ENCODE measurements at places on chromosomes 2 and 18.

DNA sequence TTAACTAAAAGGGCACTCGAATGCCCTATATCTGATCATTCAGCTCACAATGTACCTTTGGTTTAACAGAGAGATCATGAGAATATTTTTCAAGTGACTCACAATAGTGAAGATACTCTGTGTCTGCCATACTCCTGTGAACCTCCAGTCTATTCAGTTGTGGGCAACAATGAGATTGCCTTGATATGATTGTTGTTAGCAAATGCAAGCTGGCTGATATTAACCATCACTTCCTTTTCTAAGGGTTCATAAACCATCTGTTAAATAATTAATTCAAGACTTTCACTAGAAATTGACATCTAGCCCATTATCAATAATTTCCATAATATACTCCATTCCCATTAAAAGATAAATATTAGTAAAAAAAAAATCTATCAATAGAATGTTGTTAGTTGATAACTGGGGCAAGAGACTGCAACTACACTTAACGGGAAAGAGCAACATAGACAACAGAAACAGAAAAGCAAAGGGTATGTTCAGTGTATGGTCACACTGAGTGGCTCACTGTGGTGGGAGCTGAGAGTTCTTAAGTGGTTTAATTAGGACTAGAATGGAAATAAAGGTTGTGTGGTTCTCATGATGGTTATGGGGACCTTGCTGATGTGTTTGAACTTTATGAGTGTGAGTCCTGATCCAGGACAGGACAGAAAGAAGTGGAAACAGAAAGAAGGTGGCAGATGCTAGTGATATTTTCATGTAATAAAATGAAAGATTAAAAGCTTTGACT is 11.9 kb downstream of the IL18RAP start:
- no peak for DNase-seq

DNA sequence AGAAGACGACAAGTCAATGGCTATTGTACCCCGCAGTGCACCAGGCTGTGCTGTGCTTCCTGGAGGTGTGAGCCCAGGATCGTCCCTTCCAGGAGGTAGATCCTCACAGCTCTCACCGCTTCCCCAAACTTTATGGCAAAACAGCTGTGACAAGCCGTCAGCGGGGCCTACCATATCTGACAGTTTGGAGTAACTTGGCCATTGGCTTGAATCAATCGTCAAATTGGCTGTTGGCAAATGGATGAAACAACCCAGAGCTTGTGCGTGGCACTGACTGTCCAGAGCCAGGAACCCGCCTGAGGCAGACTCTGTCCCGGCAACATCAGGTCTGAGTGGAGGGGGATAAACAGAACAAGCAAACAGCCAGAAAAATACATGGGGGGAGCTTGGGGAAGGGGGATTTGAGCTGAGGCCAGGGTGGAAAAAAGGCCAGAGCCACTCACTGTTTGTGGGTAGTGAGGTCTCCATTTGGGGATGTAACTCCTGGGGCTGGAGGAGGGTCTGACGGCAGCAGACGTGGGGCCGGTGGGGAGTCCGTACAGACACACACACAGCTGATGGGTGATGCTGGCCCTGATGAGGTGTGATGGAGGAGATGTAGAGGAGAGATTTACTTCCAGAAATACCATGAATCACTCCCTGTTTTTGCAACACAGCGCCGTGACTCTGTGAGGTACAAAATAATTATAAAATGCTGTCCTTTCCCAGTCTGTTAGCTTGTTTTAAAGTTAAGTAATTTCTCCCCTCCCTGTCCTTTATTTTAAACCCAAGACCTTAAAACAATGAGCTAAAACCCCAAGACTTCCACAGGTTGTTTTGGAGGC is 174.8 kb downstream of the TWIST2 start:
- no peak for DNase-seq

DNA sequence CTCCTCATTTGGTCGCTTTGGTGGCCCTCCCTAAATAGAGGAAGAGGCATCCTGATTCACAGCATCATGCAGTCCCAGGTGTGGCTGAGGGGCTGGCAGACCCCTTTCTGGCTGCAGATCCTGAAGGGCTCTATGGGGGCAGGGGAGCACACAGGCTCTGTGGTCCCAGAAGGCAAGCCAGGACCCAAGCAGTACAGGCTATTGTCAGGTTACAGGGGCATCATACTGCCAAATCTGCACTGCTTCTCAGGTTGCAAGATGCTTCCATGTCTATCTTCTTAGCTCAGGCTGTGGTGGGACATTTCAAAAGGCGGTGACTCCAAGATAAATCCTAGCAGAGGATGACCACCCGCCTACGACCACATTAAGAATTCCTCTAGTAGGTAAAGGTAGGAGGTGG is 54.3 kb downstream of the TTC32 start:
- no peak for DNase-seq

DNA sequence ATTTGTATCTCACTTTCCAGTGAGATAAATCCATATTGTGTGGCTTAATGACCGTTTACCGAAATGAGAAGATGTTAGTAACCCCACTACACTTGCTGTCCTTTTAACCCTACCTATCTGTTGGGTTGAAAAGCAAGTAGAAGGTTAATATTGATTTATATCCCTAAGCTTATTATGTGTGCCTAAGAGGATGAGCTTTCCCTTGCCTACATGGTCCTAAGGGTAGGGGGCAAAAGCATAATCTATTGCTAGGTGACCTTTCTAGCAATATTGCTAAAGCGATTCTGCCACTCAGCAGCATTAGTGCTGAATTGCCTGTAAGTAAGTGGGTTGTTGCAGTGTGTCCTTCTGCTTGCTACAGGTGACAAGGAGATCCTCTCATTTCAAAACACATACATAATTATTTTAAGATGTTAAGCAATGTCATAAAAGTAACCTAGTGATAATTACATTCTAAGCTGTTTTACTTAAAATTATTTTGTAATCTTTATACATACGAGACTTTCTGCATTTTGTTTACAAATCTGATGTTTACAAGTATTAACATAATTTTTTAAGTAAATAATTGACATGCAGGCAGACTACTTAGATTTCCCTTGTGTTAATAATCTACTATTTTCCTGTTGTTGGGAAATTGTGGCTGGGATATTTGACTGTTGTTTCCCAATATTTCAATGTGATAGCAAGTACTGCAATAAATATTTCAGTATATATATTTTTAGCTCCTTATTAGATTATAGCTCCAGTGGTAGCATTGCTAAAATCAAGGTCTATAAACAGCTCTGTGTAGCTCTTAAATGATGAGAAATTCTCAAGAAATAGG is 49.1 kb upstream of the CABYR start:
- DNase-seq, result no peak

DNA sequence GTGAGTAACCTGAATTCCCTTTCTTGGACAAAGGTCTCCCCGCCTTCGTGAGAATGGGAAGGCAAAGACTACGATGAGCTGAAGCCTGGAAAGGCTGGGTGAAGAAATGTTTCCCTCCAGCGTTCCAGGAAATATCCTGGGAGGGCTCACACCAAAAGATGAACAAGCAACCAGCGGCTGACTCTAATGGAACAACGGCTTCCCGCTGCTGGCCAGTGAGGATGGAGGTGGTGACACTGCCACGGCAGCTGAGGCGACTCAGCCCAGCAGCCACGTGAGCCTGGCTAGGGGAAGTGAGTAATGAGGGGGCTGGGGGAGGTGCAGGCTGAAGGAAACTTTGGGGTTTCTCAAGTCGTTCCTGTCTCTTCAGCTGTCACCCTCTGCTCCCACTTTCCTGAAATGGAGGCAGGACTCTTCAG is 105.0 kb upstream of the SMAD7 start:
- DNase-seq, result no peak

- no peak for DNase-seq
Measured at GRCh38 chr2:38876407-38876806, 631 bp downstream of the MORN2 start.

DNA sequence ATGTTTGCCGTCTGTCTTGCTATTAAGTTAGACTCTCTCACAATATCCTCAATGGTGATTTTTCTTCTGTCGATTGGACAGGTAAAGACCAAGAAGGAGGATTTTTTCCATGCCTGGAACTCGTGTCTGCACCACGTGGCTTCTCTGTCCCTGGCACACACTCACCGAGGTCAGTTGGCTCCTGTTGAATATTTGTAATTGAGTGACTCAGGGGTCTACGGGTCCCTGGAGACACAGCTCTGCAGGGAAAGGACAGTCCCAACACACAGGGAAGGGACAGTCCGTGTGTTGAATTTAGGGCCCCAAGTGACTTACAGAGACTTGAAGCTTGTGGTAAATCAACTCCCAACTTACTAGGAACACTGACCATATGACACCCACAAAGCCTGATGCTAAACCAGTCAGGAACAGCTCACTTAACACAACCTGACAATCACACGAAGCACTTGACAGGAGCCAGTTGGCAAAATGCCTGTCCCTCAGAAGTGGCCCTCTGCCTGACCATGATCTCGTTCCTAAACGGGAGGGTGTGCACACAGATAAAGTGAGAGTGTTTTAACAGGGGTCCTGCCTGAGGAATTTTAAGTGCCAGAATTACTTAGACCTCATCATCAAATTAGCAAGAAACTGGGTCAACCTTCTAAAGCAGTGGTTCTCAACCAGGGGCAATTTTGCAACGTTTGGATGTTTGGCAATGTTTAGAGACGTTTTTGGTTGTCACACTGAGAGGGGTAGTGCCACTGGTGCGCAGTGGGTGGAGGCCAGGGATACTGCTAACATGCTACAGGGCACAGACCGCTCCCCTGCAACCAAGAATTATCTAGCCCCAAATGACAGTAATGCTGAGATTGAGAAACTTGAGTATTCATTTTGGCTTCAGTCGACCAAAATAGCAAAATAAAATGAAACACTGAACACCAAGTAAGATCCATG is 88.9 kb upstream of the BCL2L11 start:
- no peak for DNase-seq

- no peak for DNase-seq
Measured at GRCh38 chr2:230873661-230874401, 9.1 kb downstream of the ITM2C start.

- DNase-seq, result no peak
Measured at GRCh38 chr2:163682695-163683094, 53.1 kb downstream of the FIGN start.

- no peak for DNase-seq
Measured at GRCh38 chr2:160652236-160652635, 158.6 kb upstream of the RBMS1 start.
